ENCODE measurements at places on chromosomes 7 and 10.

- peak; percentile 42 for DNase-seq
These were observed at the start of gene PAOX for GRCh38 chr10:133379152-133379800. Gene PAOX, plus strand, starts transcription at chr10:133379262. Its CDS starts 55 bp downstream, at chr10:133379317.

- DNase-seq = no peak
These were observed 131.8 kb downstream of the TES start for GRCh38 chr7:116342125-116342524.

DNA sequence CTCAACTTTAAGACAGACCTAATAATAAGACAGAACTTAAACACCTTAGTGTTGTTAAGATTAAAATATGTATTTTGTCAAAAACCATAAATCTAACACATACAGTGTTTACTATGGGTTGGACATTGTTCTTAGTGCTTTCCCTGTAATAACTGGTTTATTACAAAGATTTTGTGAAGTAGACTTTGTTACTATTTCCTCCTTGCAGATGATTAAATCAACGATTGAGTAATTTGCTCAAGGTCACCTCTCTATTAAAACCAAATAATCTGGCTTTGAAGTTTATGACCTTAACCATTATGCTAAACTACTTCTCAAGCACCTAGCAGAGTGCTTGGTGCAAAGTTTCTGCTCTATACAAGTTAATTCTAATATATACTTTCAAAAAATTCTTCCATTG, 102.7 kb upstream of the FAM3C start:
- DNase-seq = no peak

- no peak for DNase-seq
These were observed at the start of gene BMPR1A for GRCh38 chr10:86756511-86757112. Gene BMPR1A, plus strand, starts transcription at chr10:86756619. Its CDS starts 119,400 bp downstream, at chr10:86876019.

DNA sequence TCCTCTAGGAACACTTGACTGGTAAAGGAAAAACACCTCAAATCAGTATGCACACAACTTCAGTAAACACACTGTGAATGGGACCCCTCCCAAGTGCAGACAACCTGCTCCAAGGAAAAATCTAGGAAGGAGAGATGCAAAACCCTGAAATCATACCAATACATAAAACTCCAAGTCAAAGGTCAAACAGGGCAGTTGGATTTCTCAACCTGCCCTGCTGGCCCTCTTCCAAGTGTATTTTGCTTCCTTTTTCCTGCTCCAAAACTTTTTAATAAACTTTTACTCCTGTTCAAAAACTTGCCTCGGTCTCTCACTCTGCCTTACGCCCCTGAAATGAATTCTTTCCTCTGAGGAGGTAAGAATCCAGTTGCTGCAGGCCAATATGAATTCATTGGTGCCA, 665.1 kb downstream of the SORCS1 start:
- DNase-seq = no peak

DNA sequence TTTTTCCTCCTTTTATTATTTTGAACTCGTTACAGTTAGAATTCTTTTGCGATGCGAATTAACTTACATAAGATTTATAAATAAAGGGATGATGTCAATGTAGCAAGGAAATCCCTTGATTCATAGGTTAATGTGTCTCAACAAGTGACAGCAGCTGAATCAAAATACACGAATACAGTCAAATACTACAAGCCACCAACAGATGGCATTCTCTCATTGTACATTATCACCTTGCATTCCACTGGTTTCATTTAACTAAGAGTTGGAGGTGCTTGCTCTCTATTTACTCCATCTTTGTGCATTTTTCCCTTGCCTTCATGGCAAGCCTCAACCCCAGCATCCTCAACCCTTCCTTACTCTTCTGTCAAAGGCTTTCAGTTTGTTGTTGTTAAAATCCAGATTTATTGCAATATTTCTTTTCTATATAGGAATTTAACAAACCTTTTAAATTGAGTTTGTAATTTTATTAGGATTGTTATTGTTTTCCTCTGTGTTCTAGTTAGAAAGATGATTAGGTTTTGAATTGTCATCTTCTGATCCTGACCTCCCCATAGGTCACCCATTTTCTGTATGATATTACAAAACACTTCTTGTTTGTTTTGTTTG, 78.3 kb downstream of the SLC25A40 start:
- no peak for DNase-seq

DNA sequence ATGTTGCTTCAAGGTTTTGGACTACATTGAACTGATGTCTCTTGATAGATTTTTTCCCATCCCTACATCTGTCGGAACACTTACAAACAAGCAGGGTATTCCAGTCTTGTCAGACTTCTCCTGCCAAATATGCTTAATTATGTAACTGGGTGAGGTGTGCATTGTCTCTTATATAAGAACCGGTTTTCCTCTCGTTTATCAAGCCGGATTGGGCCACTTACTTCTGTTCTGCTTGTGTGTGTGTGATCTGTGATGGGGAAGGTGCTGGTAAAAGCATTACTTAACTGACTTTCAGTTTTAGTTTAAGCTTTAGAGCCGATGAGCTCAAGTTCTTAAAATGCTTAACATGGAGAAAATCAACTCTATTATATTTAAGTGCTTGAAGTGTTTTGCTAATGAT, 57.9 kb downstream of the OTUD1 start:
- no peak for DNase-seq

- DNase-seq = no peak
These were observed 40.1 kb upstream of the AKR1C2 start for GRCh38 chr10:5043716-5044115.

DNA sequence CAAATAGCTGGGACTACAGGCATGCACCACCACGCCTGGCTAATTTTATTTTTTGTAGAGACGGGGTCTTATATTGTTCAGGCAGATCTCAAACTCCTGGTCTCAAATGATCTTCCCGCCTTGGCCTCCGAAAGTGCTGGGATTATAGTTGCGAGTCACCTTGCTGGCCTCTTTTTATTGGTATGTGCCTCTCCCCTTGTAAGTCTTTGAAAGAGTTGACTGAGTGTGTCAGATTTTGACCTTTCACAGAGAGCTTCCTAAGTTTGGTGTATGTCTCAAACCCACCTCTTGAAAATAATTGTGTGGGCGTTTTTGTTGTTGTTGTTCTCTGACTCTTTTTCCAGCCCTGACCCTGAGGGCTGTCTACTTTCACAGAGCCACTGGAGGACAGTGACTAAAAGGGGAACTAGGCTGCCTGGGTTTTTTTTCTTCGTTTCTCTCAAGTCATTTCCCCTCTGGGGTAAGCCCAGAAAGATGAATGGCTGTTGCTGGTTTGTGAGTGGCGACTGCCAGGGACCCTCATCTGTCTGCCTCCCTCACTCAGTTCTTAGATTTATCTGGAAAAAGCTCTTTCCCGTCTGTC, 262.8 kb downstream of the ZEB1 start:
- peak; percentile 41 for DNase-seq

GRCh38 chr10:79128923-79129305, 60.1 kb downstream of the ZMIZ1 start:
- DNase-seq = no peak

- peak; percentile 82 for DNase-seq
These were observed 17.9 kb upstream of the FIGNL1 start for GRCh38 chr7:50467817-50468610.

DNA sequence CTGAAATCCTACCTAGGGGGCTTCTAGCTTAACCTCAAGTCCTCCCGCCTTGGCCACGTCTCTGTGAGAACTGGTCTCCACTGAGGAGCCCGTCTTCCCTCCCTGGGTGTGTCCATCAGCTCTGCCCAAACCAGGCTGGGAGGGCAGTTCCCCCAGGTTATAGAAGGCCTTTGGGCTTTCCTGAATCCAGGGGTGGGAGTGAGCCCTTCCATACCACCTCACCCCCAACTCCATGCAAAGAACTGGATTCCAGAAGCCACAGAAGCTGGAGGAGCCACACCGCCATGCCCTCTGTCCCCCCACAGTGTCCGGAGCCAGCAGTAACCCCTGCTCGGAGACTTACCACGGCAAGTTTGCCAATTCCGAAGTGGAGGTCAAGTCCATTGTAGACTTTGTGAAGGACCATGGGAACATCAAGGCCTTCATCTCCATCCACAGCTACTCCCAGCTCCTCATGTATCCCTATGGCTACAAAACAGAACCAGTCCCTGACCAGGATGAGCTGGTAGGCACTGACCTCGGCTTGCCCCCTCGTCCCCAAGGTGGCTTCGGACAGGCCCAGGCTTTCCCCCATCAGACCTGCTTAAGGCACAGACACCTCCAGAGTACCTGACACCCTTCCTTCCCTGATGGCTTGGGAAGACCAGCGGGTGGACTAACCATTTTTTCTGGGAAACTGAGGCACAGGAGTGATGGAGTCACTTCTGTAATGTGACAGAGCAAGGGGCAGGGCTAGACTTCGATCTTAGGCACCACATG, 4.7 kb downstream of the CPA1 start:
- no peak for DNase-seq

- DNase-seq = peak; percentile 61
These were observed 82.7 kb downstream of the FAM204A start for GRCh38 chr10:118259288-118259906.

DNA sequence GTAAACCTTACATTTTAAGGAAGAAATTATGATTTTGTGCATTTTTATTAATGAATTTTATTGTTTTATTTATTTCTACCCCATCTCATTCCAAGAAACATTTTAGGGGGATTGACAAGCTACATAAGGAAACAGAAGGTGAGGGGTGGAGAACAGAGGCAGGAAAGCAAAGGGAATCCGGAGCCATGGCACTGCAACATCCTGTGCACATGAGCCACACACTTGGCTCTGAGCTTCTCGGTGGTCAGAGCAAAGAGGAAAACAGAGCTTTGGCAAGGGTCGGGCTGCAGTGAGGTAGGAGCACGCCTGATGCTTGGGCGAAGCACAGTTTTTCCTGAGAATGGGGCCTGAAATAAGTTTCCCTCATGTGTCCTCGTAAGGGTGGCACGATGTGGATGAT, 68.9 kb downstream of the COL13A1 start:
- DNase-seq = no peak

DNA sequence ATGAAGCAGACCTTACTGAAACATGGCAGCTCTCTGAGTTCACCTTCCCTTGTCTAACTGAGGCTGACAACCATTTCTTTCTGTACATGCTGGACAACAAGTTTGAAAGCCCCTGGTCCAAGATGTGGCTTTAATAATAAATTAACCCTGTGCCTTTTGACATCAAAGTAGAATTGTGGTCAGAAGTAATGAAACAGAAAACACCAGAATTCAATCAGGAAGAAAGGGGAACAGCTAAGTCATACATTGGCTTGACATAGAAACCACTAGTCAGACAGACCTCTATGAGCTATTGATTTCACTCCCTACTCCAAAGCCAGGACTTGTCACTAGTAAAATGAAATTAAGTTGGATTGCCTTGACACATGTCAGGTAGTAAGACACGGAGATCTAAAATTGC, 175.2 kb upstream of the ASAH2 start:
- no peak for DNase-seq

DNA sequence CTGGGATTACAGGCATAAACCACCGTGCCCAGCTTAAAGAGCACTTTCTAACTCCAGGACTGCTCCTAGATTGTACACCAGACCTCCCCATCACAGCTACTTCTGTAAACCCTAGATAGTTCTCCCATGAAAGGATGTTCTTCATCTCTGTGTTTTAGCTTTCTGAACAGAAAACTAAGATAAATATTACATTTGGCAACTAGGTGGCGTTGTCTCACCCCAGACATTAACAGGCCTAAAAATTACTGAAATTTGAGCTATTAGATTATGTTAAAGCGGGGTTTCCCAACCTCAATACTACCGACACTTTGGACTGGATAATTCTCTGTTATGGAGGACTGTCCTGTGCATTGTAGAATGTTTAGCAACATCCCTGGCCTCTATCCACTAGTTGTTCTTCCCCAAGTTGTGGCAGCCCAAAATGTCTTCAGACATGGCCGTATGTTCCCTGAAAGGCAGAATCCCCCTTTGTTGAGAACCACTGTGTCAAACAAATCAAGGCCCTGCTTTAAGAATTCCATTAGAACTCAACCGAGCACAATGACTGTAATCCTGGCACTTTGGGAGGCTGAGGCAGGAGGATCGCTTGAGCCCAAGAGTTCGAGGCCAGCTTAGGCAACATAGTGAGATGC, 19.1 kb downstream of the ATOH7 start:
- no peak for DNase-seq

GRCh38 chr7:18995811-18996426, 121.5 kb downstream of the TWIST1 start:
- DNase-seq = no peak

DNA sequence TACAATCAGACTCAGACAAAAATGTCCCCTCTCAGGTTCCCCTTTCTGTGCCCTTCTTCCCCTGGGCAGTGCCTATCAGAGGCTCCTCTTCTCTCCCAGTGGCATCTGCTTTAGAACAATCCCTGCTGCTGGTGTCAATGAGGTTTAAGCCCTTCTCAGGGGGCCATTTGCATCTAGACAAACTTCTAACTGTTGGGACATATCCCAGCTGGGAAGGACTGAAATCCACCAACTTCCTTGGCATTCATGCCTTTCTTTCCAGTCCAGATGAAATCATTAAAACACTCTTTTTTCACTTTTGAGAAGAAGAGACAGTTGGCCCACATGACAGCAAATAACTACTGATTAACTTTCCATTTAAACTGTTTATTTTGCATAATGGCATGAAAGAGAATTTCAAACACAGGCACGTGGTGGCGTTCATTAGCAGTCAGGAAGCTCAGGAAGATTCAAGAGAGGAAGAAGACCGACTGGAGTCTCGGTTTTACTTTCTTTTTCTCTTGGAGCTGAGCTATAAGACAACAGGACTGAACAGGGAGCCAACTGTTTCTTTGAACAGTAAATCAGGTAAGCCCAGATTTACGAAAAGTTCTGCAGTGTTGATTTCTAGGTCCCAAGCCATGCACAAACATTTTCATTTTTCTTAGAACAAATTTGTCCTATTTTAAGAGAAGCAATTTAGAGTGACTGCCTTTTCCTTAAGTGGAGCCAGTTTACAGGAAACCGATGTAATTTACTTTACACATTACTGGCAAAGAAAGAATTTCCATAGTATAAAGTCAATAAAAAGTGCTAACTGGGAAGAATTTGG, at the start of gene GIMAP2:
TSS of gene GIMAP2 (plus strand) at position 488 of the 811 bp plus-strand sequence. CDS start 1,354 bp downstream, outside the sequence.
- no peak for DNase-seq

- no peak for DNase-seq
These were observed 6.1 kb upstream of the GUSB start for GRCh38 chr7:65988084-65988483.
